Activated naive CD8-positive, alpha-beta T cell treated with anti-CD3 and anti-CD28 coated beads, Interleukin-2, amount 50 U/mL, for 24 hours (primary cell): ENCODE measurements at places on chromosomes 16 and 17.

DNA sequence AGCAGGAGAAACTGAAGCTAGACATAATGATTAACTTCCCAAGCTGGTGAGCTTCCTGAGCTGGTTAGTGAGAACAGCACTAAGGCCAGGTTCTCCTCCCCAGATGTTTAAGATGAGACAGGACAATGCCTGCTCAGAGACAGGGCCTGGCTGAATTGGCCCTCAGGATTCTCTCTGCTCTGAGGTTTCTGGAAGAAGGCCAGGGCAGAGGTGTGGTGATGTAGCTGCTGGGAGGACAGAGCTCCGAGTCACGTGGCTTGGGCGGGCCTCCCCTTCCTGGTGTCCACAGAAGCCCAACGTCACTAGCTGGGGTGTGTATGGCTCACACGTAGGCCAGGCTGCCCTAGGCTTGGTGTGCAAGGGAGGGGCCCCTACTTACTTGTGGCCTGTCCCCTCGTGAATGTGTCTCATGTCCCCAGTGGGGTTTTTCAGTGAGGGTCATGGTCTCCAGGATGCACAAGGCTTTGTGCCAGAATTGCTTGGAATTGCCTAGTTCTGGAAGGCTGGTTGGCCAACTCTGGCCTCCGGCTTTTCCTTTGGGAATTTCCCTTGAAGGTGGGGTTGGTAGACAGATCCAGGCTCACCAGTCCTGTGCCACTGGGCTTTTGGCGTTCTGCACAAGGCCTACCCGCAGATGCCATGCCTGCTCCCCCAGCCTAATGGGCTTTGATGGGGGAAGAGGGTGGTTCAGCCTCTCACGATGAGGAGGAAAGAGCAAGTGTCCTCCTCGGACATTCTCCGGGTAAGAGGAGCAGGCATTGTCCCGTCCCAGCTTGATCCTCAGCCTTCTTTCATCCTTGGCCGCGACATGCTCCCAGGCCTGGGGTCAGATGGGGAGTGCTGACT lies 3.4 kb downstream of the NOD2 start:
- peak; percentile 67 for DNase-seq

- DNase-seq, result no peak
Measured at GRCh38 chr17:55664287-55664686, 58.4 kb downstream of the TMEM100 start.

GRCh38 chr16:24990803-24991202 lies 24.4 kb downstream of the ARHGAP17 start:
- no peak for DNase-seq

GRCh38 chr17:27549251-27549893 lies 81.6 kb upstream of the LGALS9 start:
- DNase-seq, result no peak

- peak; percentile 62 for DNase-seq
Measured at GRCh38 chr17:2087597-2088211, 32.8 kb downstream of the HIC1 start.

GRCh38 chr16:70659546-70659945 lies 13.2 kb downstream of the IL34 start:
- no peak for DNase-seq

GRCh38 chr16:85421338-85422195 lies 191.6 kb upstream of the GSE1 start:
- peak; percentile 1 for DNase-seq

DNA sequence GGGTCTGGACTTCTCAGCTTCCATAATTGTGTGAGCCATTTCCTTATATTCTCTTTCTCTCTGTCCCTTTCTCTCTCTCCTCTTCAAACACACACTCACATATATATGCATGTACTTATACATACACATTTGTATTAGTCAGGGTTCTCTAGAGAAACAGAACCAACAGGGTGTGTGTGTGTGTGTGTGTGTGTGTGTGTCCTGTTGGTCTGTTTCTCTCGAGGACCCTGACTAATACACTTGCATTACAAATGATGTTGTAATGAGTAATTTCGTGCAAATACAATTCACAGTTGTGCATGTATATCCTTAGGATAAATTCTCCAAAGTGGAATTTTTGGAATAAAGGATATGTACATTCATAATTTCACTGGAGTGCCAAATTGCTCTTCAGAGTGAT lies 115.3 kb downstream of the NPIPB5 start:
- no peak for DNase-seq

DNA sequence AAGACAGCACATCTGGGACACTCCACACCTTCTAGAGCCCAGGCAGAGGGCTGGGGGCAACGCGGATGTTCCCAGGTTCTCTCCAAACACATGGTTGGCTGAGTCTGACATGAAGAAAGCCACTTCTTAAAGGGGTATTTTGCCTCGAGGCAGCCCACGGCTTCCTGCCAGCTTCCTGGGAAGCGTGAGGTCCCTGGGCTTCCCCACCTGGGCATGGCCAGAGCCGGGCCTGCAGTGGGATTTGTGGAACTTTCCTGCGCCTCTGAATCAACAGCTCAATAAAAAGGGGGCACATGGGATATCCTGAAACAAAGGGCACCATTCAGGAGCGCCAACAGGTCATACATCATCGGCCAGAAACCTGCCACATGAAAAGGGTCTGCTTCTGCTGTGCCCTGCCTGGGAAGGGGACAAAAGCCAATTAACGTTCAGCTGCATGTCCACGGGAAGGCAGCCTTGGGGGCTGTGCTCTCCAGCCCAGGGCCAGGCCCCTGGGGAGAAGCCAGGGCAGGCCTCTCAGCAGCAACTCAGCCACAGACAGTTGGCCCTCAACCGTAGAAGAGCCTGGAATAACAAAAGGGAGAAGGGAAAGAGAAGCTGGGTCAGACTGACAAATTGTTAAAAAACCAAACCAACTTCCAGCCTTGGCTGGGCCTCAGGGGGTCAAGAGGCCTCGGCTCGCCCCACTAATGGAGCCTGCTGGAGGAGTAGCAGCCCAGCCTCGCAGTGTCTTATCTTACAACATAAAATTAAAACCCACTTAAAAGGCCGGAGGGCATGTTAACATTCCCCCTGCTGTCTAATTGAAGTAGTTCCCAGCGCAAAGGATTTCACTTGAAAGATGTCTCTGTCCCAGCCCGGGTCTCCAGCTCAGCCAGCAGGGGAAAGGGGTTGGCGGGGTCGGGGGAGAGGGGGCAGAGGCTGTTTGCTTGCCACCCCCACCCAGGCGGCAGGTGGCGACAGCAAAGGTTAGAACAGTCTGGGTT lies 34.2 kb downstream of the TBX4 start:
- no peak for DNase-seq

- no peak for DNase-seq
Measured at GRCh38 chr16:31331141-31331764, 23.7 kb upstream of the ITGAX start.

GRCh38 chr16:85449191-85449884 lies 163.8 kb upstream of the GSE1 start:
- no peak for DNase-seq

DNA sequence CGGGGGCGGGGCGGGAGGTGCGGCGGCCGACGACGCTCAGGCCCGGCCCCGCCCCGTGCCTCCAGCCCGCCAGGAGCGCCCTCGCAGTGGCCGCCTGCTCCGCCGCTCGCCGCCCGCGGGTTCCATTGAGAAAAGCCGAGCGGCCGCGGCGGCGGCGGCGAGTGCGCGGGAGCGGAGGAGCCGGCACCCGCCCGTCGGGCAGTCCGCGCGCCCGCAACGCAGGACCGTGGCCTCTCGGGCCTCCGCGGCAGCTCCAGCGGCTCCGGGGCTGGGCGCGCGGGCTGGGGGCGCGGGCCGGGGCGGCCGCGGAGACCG lies at the start of gene ZFPM1:
Gene ZFPM1, plus strand, starts transcription at position 64 of the 315 bp plus-strand sequence. CDS start 359 bp downstream, outside the sequence.
- no peak for DNase-seq

GRCh38 chr16:70574595-70575271 lies 51.1 kb downstream of the SF3B3 start:
- DNase-seq, result no peak

GRCh38 chr16:72832621-72833248 lies 215.2 kb downstream of the ZFHX3 start:
- peak; percentile 82 for DNase-seq

DNA sequence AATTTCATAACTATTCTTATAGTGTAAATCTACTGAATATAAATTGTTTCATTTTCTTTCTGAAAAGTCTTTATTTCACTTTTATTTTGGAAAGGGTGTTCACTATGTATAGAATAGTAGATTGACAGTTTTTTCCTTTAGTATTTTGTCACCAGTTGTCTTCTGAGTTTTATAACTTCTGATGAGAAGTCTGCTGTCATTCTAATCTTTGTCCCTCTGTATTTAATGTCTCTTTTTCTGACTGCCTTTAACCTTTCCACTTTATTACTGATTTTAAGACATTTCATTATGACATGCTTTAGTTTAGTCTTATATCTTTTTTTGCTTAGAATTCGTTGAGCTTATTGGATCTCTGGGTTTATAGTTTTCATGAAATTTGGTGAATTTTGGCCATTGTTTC lies 166.9 kb downstream of the FTO start:
- DNase-seq, result no peak

- peak; percentile 34 for DNase-seq
Measured at GRCh38 chr16:85402910-85403692, 210.0 kb upstream of the GSE1 start.

DNA sequence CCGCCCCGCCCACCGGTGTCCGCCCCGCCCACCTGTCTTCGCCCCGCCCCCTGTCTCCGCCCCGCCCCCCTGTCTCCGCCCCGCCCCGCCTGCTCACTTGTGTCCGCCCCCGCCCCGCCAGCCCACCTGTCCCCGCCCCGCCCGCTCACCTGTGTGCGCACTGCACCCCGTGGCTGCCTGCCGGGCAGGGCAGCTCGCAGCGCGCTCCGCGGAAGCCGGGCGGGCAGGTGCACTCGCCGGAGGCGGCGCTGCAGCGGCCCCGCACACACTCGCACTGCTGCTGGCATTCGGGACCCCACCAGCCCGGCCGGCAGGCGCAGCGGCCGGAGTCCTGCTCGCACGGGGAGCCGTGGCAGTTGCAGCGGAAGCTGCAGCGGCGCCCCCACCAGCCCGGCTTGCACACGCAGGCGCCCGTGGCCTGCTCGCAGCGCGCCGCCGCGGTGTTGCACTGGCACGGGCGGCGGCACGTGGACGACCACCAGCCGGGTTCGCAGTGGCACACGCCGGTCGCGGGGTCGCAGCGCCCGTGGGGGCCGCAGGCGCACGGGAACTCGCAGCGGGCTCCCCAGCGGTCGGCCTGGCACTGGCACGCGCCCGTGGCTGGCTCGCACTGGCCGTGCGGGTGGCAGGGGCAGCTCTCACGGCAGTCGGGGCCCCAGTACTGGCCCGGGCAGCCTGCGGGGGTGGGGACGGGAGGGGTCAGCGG lies 2.1 kb downstream of the SCARF1 start:
- peak; percentile 46 for DNase-seq

- DNase-seq, result peak; percentile 55
Measured at GRCh38 chr16:15961060-15961511, 11.7 kb downstream of the ABCC1 start.

DNA sequence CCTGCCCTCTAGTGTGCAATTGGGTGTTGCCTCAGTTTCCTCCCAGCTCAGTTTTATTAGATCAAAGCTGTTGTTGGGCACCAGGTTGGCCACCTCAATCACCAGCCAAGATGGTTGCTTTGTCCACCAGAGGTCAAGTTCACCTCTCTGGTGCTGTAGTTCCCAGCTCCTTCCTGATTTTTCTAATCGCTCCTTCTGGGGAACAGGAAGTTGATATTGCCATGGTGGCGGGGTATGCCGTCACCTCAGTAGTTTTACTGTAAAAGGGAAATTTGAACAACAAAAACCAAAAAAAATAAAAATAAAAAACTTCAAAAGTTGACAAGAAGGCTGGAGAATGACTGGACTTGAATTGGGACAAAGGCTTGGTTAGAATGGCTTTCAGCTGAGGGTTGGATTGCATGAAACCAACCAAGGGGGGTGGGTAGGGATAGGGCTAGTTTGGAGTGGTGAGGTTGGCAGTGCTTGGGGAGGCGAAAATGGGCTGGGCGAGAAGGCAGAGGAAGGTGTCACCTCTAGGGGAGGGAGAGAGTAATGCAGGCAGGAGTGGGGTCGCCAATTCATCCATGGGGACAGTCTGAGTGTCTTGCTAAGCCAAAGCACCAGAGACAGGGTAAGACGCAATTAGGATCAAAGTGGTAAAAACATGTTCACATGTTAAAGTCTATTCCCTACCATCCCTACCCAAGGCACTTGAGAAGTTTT lies 6.2 kb downstream of the EFNB3 start:
- no peak for DNase-seq

DNA sequence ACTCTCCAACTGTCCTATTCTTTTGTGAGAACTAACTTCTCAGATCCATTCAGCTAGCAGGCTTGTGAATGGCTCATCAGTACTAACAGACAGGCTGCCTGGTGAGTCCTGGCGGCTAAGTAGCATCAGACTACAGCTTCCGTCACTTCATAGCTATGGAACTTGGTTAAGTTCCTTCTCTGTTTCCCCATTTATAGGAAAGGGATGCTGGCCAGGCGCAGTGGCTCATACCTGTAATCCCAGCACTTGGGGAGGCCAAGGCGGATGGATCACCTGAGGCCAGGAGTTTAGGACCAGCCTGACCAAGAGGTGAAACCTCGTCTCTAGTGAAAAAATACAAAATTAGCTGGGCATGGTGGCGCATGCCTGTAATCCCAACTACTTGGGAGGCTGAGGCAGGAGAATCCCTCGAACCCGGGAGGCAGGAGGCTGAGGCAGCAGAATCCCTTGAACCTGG lies 49.9 kb upstream of the TANGO6 start:
- no peak for DNase-seq

- no peak for DNase-seq
Measured at GRCh38 chr17:8464941-8465340, 29.3 kb downstream of the NDEL1 start.

DNA sequence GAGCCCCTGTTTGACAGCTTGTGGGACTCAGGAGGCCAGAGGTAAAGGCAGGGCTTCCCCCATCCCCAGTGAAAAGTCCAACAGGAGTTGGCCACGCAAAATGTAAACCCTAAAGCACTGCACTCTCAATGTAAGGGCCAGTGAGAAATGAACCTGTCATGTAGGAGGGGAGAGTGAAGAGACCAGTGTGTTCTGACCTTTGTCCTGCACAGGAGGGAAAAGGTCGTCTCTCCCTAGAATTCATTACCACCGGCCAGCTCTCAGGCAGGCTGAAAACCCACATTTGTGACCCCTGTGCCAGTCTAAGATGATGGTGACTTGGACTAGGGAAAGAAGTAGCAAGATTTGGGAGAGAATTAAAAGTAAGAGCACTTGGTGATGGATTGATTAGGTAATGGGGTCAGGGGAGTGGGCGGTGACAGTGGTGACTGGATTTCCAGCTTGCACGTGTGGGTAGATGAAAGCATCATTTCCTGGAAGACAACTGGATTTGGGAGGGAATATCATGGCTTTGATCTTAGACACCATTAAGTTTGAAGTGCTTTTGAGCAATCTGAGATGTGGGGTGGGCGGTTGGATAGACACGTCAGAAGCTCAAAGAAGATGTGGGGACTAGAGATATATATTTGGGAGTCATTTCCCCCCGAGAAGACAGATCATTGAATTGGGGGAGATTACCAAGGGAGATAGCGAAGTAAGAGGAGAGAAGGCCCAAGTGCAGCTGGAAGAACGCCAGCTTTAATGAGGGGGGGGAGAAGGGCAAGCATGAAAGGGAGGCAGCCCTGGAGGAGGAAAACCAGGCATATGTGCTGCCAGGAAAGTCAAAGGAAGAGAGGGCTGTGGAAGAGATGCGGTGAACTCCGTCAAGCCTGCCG lies 119.5 kb downstream of the NTN1 start:
- DNase-seq, result no peak

DNA sequence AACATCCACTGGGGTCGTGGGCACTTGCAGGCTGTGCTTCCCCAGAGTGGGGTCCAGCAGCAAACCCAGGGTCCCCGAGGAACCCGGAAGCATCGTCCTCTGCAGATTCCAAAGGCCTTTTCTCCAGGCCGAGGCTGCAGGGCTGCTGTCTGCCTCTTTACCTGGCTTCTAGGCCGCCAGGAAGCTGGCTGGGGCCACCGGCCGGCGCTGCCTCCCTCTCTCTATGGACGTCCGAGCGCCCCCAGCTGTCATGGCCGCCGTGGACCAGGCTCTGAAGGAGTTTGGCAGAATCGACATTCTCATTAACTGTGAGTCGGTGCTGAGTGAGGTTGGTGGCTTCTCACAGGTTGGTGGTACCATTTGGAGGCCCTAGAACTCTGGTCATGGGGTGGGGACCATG lies 5.6 kb downstream of the DECR2 start:
- DNase-seq, result no peak
